ENCODE measurements at places on chromosomes 6 and 20.

DNA sequence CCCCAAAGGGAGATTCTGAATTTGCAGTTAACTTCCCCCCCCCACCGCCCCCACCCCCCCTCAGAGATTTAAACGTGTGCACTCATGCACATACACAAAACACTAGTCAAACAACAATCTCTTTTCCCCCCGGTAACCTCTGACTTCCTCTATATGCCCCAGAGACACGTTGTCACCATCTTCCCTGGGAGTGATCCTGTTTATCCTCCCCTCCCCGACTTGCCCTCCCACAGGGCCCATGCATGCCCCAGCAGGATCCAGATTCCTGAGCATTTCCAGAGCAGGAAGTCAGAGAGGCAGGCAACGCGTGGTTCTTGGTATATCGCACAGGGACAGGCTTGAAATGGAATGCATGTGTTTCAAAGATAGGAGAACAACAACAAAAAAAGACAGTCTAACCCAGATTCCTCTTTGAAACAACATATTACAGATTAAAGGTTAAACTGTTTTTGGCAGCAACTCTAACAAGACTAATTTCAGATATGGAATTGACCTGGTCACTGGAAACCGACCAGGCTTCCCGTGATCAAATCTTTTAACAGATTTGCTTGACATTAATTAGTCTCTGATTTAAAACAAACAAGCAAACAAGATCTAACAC lies 1.3 kb downstream of the BLCAP start:
- DNase-seq, result no peak

DNA sequence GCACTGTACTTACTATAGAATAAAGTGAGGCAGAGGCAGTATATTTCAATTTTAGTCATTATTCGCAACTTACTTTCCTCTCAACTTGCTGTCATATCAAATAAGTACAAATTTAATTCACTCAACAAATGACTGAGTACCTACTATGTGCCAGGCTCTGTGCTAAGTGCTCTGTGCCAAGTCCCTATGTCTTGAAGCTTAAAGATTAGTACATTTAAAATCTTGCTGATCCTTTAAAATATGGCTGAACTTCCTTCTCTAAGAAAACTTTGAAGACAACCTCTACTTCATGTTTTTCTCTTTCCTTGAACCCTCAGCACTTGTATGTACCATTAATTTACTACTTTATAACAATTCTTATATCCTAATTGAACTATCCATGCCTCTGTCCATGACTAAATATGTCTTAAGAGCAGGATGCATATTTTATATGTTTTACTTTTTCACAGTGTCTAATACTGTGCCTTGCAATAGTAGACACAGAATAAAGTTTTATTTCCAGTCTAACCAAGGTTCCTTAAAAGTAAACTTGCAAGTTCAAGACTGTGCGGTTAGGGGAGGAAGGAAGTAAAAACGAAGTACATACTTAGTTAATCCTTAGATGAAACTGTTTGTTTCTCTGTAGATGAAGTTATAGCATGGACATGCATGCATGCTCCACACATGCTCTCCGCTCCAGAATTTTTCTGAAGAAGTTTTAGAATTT lies 10.0 kb upstream of the LATS1 start:
- no peak for DNase-seq

- DNase-seq, result no peak
These were observed 27.1 kb downstream of the TASP1 start for GRCh38 chr20:13611611-13612125.

- no peak for DNase-seq
These were observed 88.7 kb downstream of the PLCB1 start for GRCh38 chr20:8220716-8221115.

DNA sequence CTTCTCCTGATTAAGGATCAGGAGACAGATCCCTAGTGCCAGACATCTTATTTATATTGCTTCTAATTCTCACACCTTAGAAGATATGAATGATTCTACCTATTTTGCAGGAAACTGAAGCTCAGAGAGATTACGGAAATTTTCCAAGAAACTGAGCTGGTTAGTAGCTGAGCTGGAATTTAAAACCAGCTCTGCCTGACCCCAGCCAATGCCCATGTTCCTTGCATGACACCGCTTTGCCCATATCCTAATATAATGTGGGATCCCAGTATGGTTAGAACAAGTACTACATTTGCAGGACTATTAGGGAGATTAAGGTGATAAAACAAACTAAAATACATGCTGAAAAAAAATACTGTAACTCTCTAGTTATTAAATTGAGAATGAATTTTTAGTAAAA lies 1.9 kb downstream of the TMEM30A start:
- no peak for DNase-seq

- no peak for DNase-seq
These were observed 4.1 kb upstream of the DLL1 start for GRCh38 chr6:170294813-170295509.
